Left renal pelvis (tissue), 4 donors: ENCODE measurements at places on chromosomes 13 and 19.

DNA sequence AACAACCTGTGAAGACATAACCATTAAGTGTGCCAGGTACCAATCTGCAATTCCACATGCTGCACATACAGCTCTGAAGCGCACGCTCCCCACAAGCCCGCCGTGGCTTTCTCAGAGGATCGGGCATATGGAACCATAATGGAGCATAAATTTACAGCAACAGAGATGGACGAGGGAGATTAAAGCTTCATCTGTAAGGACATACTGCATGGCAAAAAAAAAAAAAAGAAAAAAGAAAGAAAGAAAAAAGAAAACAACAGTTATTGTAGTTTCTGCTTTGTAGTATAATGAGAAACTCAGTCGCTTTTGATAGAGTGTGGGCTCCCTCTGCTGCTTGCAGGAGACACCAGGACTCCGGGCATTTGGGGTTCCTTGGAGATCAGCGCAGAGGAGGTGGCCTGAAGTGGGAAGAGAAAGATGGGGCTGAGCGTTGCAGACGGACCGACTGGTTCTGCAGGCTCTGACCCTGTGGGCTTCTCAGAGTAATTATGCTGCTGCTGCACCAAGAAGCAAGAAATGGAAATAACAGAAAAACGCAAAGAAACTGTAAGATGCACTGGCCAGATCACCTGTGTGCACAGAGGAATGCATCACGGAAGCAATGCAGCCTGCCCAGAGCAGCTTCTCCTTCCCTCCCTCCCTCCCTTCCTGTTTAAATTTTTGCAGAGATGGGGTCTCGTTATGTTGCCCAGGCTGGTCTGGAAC is 10.8 kb upstream of the PDCD5 start:
- no peak for DNase-seq

DNA sequence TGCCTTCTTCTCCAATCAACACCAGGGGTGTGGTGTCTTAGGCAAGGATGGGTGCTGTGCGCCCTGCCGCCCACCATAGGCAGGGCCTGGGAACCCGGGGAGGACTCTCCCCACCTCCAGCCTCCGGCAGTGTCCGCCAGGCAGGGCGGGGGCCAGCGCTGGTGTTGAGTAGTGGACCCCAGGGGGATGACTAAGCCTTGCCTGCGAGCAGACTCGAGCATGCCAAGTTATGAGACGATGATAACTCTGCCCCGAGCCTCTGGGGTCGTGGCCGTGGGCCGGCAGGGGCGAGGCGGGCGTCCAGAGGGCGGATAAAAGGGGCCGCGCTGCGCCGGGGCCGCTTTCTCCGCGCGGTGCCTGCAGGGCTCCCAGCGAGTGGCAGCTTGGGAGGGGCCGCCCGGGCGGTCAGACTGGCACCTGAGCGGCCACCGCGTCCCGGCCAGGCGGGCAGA is at the start of gene MEDAG:
MEDAG (plus strand) TSS at position 340 of the 452 bp plus-strand sequence. CDS start 245 bp downstream, outside the sequence.
- DNase-seq, result no peak

DNA sequence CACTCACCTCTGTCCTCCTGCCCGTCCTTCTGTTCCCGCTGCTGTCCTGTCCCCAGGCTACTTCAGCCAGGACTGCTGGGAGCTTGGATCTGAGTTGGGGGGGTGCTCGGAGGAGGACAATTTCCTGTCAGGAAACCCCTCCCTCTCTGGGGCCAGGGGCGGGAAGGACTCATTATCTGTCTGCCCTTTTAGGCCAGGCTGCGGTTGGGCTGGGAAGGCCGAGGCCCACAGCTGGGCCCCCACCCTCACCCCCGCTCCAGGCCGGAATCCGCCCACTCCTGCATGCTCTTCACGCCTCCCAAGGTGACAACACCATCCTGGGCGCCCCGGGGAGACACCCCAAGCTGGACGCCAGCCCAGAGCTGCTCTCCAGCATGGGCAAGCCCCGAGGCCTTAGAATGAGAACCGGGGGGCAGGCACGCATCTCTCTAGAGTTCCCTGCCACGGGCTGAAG is at the start of gene EXOC3L2:
EXOC3L2 (minus strand) TSS at position 74 of the 454 bp plus-strand sequence. CDS start 6,362 bp downstream, outside the sequence.
- no peak for DNase-seq

DNA sequence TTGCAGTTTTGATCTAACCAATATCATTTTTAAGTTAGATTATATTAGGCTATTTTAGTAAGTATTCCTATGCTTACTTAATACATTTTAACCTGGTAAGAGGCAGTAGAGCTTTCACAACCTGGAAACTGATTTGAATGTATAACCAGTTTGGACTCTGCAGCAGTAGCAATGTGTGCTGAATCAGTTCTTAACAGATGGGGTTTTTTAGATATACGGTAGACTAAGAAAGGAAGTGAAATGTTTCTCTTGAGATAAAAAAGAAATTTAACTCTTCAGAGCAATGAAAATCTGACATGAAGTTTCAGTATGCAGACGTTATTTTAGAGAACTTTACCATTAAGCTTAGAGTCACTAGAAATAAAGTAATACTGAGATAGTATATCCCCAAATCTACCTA is 2.7 kb downstream of the NBEA start:
- no peak for DNase-seq

DNA sequence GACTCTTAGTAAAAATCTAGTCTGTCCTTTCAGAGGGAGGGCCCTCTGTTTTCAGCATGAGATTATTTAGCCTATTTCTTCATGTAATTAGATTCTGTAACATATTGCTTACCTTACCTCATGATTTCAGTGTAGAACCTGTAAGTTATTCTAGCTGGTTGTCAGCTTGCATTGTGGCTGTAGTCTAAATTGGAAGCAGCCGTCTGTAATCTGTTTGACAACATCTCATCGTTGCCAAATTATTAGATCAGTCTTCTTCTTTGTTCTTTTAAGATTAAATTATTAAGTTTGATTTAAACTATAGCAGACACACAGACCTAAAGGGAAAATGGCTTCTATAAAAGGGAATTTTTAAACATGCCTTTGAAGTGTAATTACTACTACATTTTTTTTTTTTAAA is 34.8 kb downstream of the SLAIN1 start:
- no peak for DNase-seq

GRCh38 chr13:33832872-33833271 is 14.9 kb downstream of the RFC3 start:
- DNase-seq, result no peak

DNA sequence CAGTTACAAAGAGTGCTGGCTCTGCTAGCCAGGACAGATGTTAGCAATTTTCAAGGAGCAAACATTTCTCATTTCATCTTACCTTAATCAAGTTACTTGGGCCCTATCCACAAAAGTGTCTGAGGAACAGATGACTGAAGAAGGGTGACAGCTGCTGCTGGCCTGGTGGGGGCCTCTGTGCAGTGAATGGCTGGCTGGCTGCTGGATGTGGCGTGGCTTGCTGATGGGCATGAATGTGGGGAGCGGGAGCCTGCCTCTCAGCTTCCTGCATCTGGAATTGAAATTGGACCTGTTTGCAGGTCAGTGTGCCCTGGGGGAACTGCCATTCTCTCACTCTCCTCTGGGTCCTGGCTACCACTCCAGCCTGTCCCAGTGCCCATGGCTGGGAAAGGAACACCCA is 94.7 kb downstream of the RGCC start:
- no peak for DNase-seq

DNA sequence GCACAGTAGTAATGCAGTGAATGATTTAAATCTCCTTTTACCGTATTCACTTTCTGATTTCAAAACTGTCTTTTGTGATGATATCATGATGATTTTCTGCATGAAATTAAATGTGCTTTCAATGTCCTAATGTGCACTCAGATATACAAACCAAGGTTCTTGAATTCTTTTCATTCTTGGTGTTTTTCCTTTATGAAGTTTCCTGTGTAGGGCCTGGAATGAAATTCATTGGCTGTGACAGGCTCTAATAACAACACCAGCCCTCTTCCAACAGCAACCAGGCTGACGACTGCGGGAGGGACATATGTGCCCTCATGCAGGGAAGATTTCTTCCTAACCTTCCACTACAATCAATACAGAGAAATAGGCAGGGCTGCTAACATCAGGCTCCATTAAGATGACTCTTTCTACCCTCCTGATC is 1052.0 kb downstream of the DIAPH3 start:
- DNase-seq, result no peak

DNA sequence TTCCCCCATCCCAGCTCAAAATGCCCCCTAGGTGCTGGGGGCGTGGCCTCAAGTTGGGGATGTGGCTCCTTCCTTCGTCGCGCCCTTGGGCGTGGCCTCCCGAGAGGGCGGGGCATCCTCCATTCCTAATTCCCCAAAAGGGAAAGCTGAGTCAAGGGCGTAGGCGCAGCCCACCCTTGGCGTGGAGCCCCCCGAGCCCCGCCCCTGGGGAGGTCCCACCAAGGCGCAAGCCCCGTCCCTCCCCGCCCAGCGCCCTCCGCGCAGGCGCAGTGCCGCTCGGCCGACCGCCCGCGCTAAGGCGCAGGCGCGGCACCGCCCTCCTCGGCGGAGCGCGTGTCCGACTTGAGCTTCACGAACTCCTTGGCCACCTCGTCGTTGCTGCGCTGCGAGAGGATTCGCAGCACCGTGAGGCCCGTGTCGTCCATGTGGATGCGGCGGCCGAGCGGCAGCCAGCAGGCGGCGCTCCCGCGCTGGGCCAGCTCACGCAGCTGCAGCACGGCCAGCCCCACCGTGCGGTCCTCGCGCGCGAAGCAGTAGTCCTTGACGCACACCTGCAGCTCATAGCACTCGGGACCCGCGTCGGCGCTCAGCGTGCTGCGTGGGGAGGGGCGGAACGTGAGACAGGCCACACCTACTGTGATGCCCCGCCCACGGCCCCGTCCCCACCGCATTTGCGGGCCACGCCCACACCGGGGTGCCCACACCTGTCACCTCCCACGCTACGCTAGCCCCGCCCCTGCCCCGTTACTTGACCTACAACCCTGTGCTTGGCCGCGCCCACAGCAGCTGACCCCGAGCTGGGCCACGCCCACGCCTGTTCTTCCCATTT is 50.5 kb downstream of the COLGALT1 start:
- DNase-seq, result peak; percentile 58

- DNase-seq, result no peak
Measured at GRCh38 chr19:36747750-36748149, 24.9 kb downstream of the ZNF850 start.

- DNase-seq, result no peak
Measured at GRCh38 chr19:16737911-16738310, 18.3 kb downstream of the NWD1 start.

DNA sequence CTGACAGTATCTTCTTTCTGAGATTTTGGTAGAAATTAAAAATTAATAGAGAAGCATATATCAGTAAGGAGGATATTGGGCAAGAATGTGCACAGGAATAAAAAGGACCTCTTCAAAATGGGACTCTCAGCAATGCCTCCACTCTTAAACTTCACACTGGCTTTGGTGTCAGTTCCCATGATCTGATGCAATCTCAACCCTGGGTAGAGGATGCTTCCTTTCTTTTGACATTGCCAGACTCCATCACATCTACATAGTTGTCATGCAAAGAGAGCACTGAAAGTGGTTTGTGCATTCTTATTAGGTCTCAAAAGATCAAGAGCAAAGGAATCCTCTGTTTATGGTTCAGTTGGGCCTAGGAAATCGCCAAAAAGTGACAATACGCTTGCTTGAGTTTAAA is 26.3 kb downstream of the STARD13 start:
- no peak for DNase-seq

- DNase-seq, result no peak
Measured at GRCh38 chr13:104143760-104144416, 1077.7 kb upstream of the SLC10A2 start.

GRCh38 chr13:46846726-46847125 is 49.8 kb upstream of the ESD start:
- no peak for DNase-seq

GRCh38 chr19:19134687-19135158 is 3.6 kb downstream of the TMEM161A start:
- DNase-seq, result no peak

DNA sequence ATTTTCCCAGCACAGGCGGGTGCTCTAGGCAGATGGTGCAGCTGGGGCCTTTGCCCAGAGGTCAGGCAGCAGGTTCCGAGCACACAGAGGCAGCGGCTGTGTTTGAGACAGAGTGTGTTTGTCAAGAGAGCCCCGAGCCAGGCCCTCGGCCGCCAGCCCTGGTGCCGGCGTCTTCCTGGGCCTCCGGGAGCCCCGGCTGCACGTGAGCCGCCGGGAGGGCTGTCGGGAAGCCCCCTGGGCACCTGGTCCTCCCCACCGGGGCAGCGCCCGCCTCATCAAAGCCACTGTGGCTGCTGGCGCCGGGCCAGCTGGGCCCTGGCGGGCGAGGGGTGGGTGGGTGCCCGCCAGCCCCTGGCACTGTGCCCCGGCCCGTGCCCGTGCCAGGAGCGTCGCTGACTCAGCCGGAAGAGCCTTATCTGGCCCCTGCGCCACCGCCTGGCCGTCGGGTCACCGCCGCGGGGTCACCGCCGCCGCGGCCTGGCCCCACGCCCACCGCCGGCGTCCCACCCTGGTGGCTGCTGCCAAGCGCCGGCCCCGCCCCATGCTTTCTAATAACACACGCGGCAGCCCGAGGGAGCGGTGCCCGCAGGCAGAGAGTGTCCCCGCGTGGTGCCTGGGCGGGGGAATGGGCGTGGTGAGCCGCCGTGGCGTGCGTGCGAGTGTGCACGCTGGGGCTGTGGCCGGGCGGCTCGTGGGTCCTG is 14.9 kb downstream of the ARID3A start:
- DNase-seq, result no peak

GRCh38 chr13:23679220-23679619 is 109.0 kb downstream of the TNFRSF19 start:
- DNase-seq, result no peak

GRCh38 chr13:30868799-30869470 is 37.1 kb upstream of the MEDAG start:
- DNase-seq, result no peak

GRCh38 chr13:106919638-106920037 is 351.7 kb upstream of the ARGLU1 start:
- DNase-seq, result no peak

GRCh38 chr13:24459234-24459633 is 53.3 kb downstream of the PARP4 start:
- DNase-seq, result no peak

GRCh38 chr19:48398375-48399235 is 5.1 kb downstream of the GRIN2D start:
- no peak for DNase-seq

- no peak for DNase-seq
Measured at GRCh38 chr19:34972163-34972705, 8.2 kb upstream of the ZNF792 start.

- no peak for DNase-seq
Measured at GRCh38 chr19:50494186-50495019, 16.6 kb downstream of the JOSD2 start.

GRCh38 chr13:59631271-59631670 is 532.5 kb downstream of the DIAPH3 start:
- DNase-seq, result no peak

- DNase-seq, result no peak
Measured at GRCh38 chr19:58085348-58085875, 12.6 kb downstream of the ZSCAN18 start.

DNA sequence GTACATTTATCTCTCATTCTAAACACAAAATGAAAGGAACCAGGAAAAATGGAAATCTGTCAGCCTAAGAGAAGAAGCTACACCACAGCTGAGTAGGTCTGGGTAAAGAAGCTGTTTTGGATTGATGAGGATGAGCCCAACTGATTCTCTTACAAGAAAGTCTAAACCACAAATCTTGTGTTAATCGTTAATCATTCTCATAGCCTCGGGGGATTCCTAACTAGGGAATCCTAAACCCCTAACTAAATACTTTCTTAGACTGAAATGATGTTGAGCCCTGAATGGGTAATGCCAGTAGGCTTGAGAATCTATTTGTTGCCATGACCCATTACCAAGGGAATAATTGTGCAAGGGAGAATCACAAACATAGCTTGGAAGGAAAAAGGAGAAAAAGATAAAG is 327.5 kb upstream of the SPRY2 start:
- no peak for DNase-seq

GRCh38 chr19:49391581-49392399 is 3.7 kb downstream of the KASH5 start:
- DNase-seq, result peak; percentile 60

GRCh38 chr13:113815151-113816058 is 48.5 kb downstream of the GAS6 start:
- DNase-seq, result no peak

- DNase-seq, result no peak
Measured at GRCh38 chr13:34371645-34372395, 553.9 kb downstream of the RFC3 start.
